ENCODE measurements at places on chromosomes 5 and 9.

DNA sequence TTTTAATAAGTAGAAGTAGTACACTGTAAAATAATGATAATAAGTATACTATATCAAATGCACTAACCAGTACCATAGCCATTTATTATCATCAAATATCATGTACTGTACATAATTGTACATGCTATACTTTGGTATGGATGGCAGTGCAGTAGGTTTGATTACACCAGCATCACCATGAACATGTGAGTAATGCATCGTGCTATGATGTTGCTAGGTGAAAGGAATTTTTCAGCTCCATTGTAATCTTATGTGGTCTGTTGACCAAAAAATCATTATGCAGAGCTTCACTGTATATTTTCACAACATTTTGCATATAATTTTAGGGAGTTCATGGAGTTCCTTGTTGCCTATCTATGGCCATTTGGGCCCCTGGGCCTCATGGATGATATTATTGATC lies 72.2 kb upstream of the HMHB1 start:
- DNase-seq = no peak

DNA sequence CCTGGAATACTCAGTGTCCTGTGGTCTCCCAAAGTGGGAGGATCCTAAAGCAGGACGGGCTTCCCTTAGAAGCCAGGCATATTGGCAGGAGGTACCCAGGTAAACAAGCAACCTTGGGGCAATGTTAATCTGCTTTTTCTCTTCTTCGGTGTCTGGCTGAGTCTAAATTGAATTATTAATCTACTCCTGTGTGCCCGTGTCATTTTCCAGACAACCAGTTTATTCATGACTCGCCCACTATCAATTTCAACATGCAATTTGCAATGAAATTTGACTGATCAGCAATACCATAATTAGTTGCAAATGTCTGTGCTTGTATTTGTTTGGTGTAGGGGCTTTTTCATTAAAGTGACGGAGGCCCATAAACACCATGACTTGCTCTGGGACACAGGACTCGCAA lies 32.9 kb upstream of the JADE2 start:
- no peak for DNase-seq

DNA sequence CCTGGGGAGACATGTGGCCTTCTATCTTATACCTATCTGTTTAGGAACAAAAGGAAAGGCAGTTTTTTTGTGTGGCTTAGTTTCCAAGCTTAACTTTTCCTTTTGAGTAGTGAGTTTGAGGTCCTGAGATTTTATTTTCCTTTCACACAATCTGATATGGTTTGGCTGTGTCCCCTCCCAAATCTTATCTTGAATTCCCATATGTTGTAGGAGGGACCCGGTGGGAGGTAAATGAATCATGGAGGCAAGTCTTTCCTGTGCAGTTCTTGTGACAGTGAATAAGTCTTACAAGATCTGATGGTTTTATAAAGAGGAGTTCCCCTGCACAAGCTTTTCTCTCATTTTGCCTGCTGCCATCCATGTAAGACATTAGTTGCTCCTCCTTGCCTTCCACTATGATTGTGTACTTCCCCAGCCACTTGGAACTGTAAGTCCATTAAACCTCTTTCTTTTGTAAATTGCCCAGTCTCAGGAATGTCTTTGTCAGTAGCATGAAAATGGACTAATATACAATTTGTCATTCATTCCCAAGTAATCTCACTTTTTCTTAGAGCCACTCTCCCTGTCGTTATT lies 4.7 kb upstream of the CLTB start:
- DNase-seq = no peak

GRCh38 chr9:77857513-77858259 lies 173.9 kb downstream of the GNAQ start:
- DNase-seq = no peak

- no peak for DNase-seq
Measured at GRCh38 chr5:4348423-4348822, 752.8 kb downstream of the IRX1 start.

- no peak for DNase-seq
Measured at GRCh38 chr9:137263506-137263905, 8.4 kb downstream of the NELFB start.

Measured in PC-9 (cell line).